ENCODE measurements at places on chromosomes 2 and 18. TPM values are rescaled to one million over a fixed set of nuclear protein-coding genes. Genes with fewer than 3 reads are reported as not detected.

DNA sequence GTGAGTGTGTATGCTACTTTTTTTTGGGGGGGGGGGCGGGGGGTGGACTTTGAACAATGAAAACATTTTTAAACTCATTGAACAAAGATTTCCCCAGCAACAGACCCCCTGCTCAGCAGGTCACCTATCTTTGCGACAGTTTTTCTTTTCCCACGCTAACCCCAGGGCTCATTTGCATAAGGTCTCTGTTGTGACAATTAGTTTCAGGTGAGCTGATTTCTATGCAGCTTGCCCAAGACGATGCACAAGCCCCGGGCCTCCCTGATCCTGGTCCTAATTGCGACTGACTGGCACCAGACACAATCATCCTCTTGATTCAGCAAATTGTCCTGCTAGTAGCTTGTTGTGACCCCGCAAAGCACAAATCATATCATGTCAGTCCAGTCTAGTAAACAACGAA is 40.3 kb downstream of the ZEB2 start:
- no peak for DNase-seq

GRCh38 chr2:122167515-122167914 is 412.1 kb downstream of the TSN start:
- no peak for DNase-seq

The GPR39 gene
- total RNA-seq: not detected

The EPB41L3 gene
- total RNA-seq: 7.2 TPM

Data from activated naive CD4-positive, alpha-beta T cell treated with anti-CD3 and anti-CD28 coated beads for 36 hours (primary cell).